ENCODE measurements at places on chromosomes 3 and 15.

DNA sequence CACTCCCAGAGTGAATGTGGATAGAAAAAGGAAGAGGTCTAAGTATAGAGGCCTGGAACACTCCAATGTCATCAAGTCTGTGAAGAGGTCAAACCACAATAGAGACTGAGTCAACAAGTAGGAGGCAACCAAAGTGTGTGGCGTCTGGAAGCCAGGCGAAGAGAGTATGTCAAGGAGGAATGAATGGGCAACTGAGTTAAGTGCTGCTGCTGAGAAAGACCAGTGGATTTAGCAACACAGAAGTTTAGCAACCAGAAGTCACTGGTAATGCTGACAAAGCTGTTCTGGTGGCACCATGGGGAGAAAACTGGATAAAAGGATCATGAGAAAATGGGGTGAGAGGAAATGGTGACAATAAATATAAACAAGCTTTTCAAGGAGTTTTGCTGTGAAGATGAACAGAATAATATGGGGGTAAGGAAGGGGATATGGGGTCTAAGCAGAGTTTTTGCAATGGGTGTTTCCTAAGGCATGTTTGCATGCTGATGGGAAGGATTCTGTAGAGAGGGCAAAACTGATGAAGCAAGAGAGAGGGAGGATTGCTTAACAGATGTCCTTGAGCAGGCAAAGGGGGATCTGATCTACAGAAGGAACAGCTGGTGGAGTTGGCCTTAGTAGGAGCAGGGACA lies 38.4 kb downstream of the PCOLCE2 start:
- no peak for DNase-seq

GRCh38 chr3:188212308-188212969 lies 58.5 kb downstream of the LPP start:
- no peak for DNase-seq

DNA sequence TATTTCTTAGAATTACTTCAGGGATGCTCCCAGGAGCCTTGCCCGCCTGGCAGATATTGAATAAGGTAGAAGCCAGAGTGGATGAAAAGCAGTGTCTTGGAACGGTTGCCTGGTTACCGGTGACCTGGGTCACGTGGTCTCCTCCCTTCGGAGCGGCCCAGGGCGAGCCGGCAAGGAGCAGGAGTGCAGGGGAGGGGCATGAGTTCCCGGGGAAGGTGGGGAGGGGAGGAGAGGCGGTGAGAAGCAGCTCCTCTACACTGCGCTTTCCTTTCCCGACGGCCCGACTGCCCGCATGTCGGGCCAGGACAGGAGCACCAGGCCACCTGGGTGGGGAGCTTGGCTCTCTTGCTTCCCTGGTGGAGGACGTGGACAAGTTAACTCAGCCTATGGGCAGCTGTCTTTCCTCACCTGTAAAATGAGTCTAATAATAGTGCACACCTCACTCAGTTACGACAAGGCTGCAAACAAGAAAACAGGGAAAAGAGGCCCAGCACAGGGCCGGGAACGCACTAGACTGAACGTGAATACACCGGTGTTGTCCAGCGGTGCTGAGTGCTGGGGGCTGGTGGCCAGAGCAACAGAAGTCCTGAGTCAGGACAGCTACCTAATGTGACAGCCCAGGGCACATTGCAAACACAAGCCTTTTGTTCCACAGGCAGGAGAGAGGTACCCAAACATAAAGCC lies 198.3 kb downstream of the ADAMTS9 start:
- no peak for DNase-seq

- DNase-seq, result no peak
Observed at GRCh38 chr3:138384976-138385375, 36.6 kb downstream of the MRAS start.

- DNase-seq, result no peak
Observed at GRCh38 chr3:128421439-128421836, 45.3 kb downstream of the DNAJB8 start.

- no peak for DNase-seq
Observed at GRCh38 chr15:78995921-78996893, 51.4 kb upstream of the CTSH start.

DNA sequence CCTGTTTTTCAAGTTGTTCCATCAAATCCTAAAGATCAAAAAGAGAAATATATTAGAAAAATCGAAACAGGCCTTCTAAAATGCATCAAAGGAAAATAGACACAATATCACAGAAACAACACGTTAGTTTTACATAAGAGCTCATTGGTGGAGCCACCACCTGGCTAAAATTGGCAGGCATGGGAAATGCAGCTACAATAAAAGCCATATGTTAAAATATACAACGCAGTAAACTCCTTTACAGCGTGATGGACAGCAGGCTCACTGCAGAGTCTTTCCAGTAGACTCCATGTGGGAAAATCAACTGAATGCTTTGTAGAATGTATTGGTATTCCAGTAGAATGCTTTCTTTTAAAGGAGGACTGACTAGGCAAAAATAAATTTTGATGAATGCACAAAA lies 40.9 kb upstream of the MYO5C start:
- DNase-seq, result no peak

DNA sequence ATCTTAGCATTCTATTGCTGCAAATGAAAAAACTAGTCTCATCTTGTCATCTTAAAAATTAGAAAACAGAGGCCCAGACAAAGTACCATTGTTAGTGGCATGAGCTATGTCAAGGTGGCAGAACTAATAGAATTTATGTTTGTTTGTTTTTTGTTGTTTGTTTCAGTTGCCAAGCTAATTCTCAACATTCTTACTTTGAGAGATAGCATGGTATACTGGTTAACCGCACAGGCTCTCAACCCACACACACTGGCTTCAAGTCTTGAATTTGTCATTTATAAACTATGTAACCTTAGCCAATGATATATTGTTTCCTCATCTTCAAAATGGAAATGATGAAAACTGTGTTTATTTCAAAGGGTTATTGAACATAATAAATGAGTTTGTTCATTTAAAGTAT lies 367.6 kb upstream of the PLSCR5 start:
- no peak for DNase-seq

DNA sequence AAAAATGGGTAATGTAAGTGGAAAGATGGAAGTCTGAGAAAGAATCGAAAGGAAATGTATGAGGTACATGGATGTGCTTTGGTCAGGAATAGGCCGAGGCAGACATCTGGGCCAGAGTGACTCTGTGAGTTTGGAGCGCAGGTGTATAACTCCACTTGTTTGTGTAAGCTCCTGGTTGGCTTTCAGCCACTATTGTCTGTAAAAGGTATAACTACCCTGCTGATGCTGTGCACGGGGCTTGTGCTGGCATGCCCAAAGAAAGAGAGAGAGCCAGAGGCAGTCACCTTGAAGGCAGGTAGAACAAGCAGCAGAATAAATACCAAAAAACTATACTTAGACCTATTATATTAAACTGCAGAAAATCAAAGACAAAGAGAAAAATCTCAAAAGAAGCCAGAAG lies 32.7 kb upstream of the CD96 start:
- no peak for DNase-seq

GRCh38 chr3:119413603-119414280 lies 49.7 kb downstream of the TMEM39A start:
- no peak for DNase-seq

GRCh38 chr3:73772076-73772886 lies 147.5 kb upstream of the PDZRN3 start:
- no peak for DNase-seq

DNA sequence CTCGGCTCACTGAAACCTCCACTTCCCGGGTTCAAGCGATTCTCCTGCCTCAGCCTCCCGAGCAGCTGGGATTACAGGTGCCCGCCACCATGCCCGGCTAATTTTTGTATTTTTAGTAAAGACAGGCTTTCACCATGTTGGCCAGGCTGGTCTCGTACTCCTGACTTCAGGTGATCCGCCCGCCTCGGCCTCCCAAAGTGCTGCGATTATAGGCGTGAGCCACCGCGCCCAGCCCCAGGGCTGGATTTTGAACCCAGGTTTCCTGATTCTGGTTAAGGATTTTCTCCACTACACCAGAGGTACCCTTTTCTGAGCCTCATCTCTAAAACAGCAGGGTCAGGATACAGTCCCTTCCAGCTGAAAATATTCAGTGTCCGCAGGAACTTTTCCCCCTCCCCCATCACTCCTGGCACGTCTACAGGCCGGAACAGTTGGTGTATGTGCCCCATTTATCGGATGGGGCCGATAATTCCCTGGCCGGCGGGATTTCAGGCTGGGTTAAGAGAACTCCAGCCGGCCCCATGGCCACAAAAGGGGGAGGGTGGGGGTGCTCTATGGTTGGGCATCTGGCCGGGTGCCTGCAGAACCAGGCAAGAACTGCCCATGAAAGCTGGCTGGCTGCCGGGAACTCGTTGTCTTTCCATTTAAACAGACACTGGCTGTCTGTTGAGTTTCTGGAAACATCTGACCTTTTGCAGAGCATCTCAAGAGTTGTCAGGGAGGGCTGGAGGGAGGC lies 26.8 kb upstream of the SEMA4B start:
- no peak for DNase-seq

- DNase-seq, result no peak
Observed at GRCh38 chr3:29890801-29891200, 609.9 kb downstream of the RBMS3 start.

DNA sequence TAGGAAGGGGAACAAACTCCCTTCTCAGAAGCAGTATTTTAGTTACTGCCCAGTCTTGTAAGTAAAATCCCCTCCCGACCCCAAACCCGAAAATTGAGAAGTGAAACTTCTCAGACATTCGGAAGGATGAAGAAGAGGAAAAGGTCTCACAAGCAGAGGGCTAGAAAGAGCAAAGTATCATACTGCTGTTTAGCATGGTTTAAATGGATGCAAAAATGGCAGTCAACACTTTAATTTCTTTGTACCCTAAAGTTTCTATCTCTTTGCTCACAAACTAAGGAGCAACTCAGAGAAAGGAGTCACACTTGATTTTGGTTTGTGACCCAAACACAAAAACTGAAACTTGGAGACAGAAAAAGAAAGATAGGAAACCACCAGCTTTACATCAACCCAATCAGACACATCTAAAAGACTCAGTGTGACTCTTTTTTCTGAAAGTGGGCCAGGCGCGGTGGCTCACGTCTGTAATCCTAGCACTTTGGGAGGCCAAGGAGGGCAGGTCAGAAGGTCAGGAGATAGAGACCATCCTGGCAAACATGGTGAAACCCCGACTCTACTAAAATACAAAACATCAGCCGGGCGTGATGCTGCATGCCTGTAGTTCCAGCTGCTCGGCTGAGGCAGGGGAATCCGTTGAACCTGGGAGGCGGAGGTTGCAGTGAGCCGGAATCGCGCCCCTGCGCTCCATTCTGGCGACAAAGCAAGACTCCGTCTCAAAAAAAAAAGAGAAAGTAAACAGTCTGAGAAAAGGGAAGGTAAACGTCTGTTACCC lies 63.2 kb upstream of the ATP11B start:
- no peak for DNase-seq

DNA sequence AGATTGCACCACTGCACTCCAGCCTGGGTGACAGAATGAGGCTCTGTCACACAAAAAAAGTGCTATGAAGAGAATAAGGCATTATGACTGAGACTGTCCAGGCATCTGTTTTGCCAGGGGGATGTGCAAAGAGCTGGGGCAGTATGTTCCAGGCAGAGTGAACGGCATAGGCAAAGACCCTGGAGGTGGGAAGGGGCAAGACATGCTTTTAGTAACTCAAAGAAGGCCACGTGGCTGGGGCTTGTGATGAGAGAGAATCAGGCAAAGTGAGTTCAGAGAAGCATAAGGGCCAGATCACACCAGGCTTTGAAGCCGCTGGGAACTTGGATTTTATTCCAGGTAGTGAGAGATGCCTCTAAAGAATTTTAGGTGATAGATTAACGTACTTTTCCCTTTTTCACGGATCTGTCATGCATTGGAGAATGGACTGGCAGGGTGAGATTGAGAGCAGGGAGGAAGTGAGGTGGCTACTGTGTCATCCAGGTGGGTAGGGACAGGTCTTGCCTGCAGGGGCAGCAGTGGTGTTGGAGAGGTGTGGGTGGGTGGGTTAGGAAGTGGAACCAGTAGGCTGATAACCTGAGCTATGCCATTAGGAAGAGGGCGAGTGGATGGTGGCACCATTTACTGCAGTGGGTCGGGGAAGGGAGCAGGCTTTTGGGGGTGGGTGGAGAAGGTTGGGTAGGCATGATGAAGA lies 31.7 kb downstream of the ATP2B2 start:
- DNase-seq, result no peak
